Upper lobe of left lung (tissue), 6 donors: ENCODE measurements at places on chromosomes 2 and 18. TPM values are rescaled to one million over a fixed set of nuclear protein-coding genes. Genes with fewer than 3 reads are reported as not detected.

CYRIA gene
- total RNA-seq, result 14.9 TPM

- no peak for DNase-seq
These were observed 208.6 kb downstream of the MYO1B start for GRCh38 chr2:191453761-191454160.

DNA sequence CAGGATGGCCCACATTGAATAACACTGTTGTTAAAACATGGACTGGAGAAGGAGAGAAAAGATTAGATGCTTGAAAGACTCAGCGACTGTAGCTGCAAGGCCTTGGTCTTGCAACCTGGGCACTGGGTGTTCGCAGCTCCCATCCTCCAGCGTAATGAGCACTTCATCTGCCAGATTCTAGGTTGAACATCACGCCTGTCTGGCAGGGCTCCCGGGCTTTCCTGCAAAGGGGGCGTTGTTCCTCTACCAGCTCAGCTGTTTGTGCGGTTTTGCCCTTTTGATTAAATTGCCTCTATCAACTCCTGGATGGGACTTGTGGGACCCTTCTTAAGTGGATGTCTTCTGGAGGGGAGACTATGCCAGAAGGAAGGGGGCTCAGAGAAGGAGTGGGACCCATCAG is 215.4 kb downstream of the KLHL29 start:
- DNase-seq, result no peak

GRCh38 chr18:36149514-36150289 is 20.0 kb downstream of the ELP2 start:
- no peak for DNase-seq

DNA sequence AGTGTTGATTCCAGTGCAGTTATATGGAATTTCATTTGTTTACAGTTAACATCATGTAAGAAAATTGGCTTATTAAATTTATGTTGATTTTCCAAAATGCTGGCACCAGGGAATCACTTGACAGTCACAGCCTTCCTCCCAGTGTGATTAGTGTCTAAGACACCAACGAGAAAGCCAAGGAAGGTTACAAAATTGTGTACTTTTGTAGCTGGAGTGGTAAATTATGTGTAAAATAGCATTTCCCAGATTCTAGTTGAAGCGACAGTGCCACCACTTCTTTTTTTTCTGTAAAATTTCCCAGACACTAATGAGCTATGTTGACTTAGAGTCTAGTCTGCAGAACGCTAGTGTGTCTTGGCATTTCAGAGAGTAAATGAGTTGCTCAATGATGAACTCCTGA is 101.3 kb downstream of the NCK2 start:
- DNase-seq, result no peak

DNA sequence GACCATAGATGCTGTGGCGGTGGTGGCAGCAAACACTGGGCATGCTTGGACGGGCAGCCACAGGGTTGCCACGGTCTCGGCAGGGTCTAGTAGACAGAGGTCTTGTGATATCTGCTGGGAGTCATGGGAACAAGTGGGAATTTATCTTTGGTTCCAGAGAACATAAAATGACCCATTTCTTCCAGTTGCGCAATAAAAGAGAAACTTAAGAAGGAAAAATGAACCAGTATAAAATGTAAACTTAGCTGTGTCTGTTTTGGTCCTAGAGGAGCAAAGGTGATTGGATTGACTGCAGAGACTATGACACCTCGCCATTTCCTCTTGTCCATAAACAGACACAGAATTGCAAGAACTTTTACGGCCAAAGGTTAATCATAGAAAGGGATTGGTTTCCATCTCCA is 132.6 kb upstream of the RBBP8 start:
- peak; percentile 13 for DNase-seq

- no peak for DNase-seq
These were observed 68.1 kb upstream of the HAAO start for GRCh38 chr2:42860319-42861094.

DNA sequence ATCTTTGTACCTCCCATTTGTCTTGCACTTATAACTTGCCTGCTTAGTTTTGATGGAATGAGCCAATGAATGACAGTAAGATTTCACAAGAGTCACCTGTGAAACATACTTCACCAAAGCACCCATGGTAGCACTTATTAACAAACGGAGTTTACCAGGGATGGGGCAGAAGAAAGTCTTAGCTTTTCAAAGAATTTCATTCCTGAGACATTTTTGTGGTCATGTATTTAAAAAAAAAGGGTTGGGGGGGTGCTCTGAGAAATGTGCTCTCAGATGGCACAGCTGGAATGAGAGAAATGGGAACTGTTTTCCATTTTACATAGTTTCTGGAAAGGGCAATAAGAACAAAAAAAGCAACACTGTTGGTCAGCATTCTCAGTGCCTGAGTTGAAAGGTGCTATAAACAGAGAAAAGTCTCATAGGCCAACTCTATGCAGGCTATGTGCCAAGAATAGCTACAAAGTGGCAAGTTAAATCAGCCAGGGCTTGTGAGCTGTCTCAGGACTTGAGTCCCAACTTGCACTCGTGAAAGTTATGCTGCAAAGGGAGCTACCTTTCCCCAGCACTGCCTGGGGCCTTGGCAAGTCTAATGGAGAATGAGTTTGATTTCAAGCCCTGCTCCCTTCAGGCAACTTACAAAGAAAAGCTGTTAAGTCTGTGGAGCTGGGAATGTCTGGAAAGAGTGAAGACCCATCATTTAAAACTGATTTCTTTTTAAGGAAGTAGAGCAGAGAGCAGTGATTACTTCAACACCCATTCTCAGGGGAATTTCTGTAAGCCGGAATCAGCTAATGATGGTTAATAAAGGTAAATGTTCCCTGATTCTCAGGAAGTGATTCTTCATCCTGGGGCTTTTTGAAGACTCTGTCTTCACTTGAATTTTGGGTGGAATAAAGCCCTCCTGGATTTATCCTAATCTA is 170.6 kb downstream of the SLC8A1 start:
- no peak for DNase-seq

DNA sequence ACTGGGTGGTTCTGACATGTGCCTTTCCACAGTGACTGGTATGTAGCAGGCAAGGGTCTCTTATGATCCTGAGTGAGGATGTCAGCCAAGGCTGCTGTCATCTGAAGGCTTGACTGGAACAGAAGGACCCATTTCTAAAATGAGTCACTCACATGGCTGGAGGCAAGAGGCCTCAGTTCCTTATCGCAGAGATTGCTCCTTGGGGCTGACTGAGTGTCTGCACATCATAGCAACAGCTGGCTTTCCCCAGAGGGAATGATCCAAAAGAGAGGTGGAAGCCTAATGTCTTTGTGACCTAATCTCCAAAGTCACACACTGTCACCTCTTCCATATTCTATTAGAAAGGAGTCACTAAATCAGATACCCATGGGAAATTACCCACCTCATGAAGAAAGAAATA is 114.0 kb downstream of the NEDD4L start:
- no peak for DNase-seq

- DNase-seq, result no peak
These were observed 30.9 kb upstream of the IL37 start for GRCh38 chr2:112880091-112880531.

GRCh38 chr2:216171011-216171410 is 61.9 kb downstream of the XRCC5 start:
- DNase-seq, result no peak

DNA sequence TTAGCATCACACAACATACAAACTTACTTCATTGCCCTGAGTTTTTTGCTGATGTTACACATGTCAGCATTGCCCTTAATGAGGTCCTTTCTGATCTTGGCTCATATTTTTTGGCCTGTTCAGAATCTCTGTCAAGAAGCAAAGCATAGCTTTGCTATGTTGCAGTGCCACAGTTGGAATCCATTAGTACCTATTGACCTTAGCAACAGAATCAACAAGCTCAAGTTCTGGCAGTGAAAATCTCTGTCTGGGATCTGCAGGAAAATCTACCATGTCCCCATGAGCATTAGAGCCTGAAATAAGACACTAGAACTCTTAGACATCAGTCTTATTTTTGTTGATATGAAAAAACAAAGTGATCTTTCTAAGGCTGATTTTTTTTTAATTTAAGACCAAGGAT is 105.6 kb upstream of the FHL2 start:
- DNase-seq, result no peak

GRCh38 chr2:152497481-152498052 is 162.6 kb downstream of the FMNL2 start:
- peak; percentile 60 for DNase-seq

- no peak for DNase-seq
These were observed 22.1 kb downstream of the SRD5A2 start for GRCh38 chr2:31558401-31559295.

SKOR2 gene
- not detected for total RNA-seq

TFCP2L1 gene
- total RNA-seq, result 15.3 TPM
